ENCODE measurements at places on chromosomes 1 and 21. TPM values are rescaled to one million over a fixed set of nuclear protein-coding genes. Genes with fewer than 3 reads are reported as not detected.

DNA sequence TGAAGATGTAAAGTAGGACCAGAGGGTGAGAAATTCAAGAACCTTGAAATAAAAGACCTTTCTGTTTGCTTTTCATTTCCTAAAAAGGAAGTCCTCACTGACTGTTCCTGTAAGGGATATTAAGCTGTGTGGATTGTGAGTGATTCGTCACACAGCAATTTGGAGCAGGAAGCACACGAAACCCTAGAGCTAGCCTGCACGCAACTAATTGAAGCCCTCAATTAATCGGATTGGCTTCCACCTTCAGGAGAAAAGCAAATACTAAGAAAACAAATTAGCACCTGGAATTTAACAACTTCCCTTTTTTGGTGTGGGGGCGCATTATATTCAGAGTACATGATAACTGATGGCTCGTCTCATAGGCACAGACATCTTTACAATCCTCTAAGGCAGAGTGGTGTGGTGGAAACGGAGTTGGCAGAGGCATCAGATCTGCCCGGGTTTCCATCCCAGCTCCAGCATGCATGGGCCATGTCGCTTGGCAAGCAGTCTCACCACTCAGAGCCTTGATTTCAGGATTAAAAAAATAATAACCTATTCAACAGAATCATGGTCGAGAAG is 95.2 kb downstream of the KCNJ15 start:
- DNase-seq = no peak

PRELP gene
- 6.6 TPM for total RNA-seq

FCRL6 gene
- not detected for total RNA-seq

DNA sequence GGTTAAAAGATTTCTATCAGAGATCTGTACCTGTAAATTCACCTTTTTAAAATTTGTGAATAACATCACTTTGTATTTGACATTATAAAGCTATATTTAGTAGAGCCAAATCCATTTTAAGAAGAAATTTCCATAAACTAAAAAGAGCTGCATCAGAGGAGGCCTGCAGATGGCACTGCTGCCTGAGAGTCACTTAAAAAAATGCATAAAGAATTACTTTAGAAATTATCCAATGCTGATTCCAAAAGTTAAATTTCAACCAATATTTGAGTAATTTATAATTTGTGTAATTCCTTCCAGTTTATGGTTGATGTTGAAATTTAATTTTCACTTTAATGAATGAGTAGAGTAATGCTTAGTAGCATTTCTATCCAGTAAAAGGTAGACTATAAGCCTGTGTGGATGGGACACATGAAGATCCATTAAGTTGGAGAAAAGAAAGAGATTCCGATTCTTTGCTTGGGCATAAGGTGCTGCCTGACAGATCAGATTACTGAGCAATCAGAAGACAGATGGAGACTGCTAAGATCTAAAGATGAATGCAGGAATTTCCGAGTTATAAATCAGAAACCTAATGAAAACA is 20.7 kb upstream of the RPE65 start:
- no peak for DNase-seq

CTTNBP2NL gene
- 83.3 TPM for total RNA-seq

- no peak for DNase-seq
These were observed 179.2 kb downstream of the NFIA start for GRCh38 chr1:61261595-61261994.
